ENCODE measurements at places on chromosomes 6 and 20.

GRCh38 chr20:33110147-33110825 is 30.8 kb downstream of the BPIFB4 start:
- no peak for DNase-seq

- no peak for DNase-seq
These were observed 22.1 kb downstream of the MAP3K4 start for GRCh38 chr6:161013695-161014094.

GRCh38 chr20:16624106-16624505 is 50.9 kb upstream of the KIF16B start:
- DNase-seq, result no peak

DNA sequence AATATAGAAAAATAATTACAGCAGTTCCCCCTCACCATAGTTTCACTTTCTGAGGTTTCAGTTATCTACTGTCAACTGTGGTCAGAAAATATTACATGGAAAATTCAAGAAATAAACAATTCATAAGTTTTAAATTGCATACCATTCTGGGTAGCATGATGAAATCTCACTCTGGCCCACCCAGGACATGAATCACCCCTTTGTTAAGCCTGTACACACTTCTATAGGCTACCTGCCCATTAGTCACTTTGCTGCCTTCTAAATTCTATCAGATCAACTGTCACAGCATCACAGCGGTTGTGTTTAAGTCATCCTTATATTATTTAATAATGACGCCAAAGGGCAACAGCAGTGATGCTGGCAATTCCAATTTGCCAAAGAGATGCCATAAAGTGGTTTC is 140.3 kb upstream of the RUNX2 start:
- DNase-seq, result peak; percentile 60

GRCh38 chr6:131062241-131063027 is 611 bp downstream of the EPB41L2 start:
- DNase-seq, result no peak

GRCh38 chr6:168024951-168025510 is 27.6 kb downstream of the KIF25 start:
- no peak for DNase-seq

GRCh38 chr20:35773154-35773751 is 1.4 kb downstream of the PHF20 start:
- DNase-seq, result no peak

- DNase-seq, result no peak
These were observed 10.9 kb upstream of the MAS1 start for GRCh38 chr6:159879856-159880255.

DNA sequence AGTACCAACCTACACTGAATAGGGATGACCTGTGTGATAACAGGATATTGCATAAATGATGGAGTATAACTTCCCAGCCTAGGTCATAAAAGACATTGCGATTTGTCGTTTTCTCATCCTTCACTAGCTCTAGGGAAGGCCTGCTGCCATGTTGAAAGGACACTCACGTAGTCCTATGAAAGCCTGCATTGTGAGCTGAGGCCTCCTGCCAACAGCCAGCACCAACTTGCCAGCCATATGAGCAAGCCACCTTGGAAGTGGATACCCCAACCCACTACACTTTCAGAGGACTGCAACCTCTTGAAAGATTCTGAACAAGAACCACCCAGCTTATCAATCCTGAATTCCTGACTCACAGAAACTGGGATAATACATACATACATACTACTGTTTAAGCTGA is 3.5 kb upstream of the PANK2 start:
- DNase-seq, result no peak

DNA sequence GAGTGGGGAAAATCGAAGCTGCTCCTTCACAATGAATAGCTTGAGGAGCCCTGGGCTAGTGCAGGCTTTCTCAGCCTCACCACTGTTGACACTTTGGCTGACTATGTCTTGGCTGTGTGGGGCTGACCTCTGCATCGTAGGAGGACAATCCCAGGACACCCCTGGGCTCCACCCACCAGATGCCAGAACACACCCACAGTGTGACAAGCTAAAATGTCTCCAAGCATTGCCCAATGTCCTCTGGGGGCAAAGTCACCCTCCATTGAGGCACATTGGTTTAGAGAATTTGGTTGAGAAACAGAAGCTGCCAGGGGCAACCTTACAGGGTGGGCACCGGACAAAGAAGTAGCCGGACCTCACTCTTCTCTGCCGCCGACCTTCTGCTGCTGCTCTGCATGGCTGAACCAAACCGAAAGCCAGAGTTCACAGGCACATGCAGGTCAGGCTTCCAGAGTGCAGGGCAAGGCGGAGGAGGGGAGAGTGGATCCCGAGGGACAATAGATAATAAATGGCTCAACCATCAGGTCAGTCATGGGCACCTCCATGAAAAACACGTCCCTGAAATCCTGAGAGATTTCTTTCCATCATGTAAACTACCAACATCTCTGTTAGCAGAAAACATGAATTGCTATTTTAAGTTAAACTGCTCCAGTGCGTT is 189.0 kb downstream of the LRFN2 start:
- no peak for DNase-seq

- peak; percentile 66 for DNase-seq
These were observed 51.9 kb downstream of the RNF217 start for GRCh38 chr6:125013938-125014660.

GRCh38 chr20:15742087-15742486 is 831.2 kb downstream of the KIF16B start:
- DNase-seq, result no peak

- DNase-seq, result no peak
These were observed 149.5 kb downstream of the BFSP1 start for GRCh38 chr20:17381724-17382123.

DNA sequence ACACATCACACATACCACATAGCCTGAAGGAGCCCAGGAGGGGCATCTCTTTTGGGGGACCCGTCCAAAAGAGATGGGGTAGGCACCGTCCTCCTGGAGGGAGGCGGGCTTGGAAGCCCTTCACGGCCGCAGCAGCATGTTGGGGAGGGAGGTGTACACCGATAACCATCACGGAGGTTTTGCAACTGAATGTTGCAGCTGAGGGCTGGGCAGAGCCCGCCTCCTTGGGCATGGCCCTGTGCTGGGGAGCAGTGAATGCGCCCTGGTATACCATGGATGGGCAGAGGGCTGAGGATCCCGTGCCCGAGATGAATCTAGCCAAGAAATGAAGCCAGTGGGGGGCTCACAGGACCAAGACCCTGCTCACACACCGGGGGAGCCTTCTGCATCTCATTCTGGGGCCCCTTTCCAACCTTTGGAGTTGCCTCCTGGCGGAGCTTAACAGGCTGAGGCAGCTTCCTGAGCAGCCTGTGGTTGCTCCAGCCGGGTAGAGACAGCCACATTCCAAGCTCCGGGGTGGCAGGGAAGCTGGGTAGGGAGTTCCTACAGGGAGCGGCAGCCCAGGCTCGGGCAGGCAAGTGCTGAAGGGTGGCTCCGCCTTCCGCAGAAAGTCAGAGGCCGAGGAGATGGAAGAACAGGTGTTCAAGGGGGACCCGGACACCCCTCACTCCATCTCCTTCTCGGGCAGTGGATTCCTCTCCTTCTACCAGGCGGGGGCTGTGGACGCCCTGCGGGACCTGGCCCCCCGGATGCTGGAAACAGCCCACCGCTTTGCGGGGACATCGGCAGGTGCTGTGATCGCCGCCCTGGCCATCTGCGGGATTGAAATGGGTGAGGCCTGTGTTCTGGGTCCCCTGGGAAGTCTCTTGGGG is at the start of gene PNPLA1:
Gene PNPLA1 (plus strand): TSS at position 227 of the 872 bp plus-strand sequence. CDS start 400 bp downstream, at position 627.
- DNase-seq, result no peak

- no peak for DNase-seq
These were observed 593.8 kb upstream of the NRSN1 start for GRCh38 chr6:23532227-23532626.

GRCh38 chr6:106379951-106380350 is 19.4 kb downstream of the CRYBG1 start:
- DNase-seq, result no peak

GRCh38 chr6:16421462-16421960 is 183.1 kb downstream of the GMPR start:
- no peak for DNase-seq

DNA sequence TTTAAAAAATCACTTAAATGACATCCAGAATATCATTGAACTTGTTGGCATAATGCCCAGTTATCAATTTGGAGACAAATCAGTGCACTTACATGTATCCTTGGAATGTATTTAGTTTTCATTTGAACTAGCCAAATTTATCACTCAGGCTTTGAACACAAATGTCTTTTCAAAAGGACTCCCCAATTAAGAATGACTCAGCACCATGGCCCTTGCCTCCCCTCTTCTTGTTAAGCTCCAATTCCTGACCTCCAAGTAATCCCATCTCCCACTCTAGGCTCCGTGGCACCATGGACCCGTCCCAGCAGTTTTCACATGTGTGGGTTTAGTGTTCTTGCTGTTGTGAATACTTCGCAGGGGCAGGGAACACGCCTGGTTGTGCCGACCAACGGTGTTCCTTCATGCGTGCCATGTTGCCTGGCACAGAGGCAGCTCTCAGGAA is 2.7 kb downstream of the AKAP12 start:
- DNase-seq, result no peak

- no peak for DNase-seq
These were observed 1.8 kb downstream of the EPB41L2 start for GRCh38 chr6:131061041-131061750.

DNA sequence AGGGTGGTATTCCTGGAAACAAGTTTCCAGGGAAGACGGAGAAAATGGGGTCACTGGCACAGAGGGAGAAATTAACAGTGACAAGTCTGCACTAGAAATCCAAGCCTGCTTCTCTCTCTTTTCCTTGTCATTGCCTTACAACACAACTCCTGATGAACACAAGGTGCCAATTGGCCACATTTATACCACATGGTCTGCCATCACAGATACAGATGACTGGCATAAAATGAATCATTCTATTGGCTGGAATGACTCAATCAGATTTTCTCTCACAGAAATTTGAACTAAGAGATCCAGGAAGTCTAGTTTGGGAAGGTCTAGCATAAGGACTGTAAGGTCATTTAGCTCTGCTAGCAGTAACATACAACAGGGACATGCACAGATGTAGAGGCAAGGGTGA is 190.3 kb downstream of the LINC00237 start:
- DNase-seq, result no peak

DNA sequence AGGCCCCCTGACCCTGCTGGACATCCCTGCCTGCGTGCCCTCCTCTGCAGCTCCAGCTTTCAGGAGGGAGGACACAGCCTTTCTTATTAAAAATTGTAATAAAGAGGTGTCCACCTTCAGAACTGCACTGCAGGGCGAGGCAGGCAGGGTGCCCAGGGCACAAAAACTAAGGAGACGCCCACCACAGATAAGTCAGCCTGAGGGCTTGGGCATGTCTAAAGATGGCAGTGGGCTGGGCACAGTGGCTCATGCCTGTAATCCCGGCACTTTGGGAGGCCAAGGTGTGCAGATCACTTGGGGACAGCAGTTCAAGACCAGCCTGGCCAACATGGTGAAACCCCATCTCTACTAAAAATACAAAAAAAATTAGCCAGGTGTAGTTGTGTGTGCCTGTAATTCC is 7.0 kb upstream of the C20orf144 start:
- no peak for DNase-seq

GRCh38 chr6:26660000-26660361 is 435 bp upstream of the ZNF322 start:
- DNase-seq, result peak; percentile 11

- DNase-seq, result no peak
These were observed 1.9 kb downstream of the DDR1 start for GRCh38 chr6:30885999-30886896.

GRCh38 chr6:55937261-55937947 is 62.0 kb upstream of the BMP5 start:
- no peak for DNase-seq

DNA sequence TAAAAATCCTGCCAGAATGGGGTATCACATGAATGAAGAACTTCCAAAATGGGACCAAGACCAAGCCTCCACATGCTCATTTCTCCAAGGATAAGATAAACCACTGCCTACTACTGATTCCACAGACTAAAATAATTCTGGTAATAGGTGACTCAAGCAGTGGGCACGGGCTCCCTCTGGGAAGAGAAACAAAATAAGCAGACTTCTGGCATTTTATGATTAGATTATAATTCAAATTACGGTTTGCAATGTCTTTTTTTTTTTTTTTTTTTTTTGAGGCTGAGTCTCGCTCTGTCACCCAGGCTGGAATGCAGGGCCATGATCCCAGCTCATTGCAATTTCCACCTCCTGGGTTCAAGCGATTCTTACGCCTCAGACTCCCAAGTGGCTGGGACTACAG is 16.0 kb downstream of the UQCC1 start:
- DNase-seq, result peak; percentile 32

GRCh38 chr6:162854228-162854627 is 126.5 kb downstream of the PACRG start:
- DNase-seq, result no peak

- no peak for DNase-seq
These were observed 10.7 kb downstream of the TGIF2 start for GRCh38 chr20:36584018-36584481.

DNA sequence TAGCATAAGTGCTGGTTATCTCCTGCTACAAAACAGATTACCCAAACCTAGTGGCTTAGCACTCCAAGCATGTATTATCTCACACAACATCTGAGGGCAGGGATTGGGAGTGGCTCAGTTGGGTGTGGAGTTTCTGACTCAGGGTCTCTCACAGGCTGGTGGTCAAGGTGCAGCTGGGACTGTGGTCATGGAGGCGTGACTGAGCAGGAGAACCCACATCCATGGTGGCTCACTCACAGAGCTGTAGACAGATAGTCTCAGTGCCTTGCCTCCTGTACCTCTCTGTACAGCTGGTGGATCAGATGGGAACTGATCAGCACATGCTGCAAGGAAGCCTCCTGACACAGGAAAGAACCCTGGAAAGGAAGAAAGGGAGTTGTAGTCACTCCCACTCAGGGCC is 83.1 kb upstream of the CST7 start:
- DNase-seq, result no peak

- no peak for DNase-seq
These were observed 34.1 kb downstream of the CDC40 start for GRCh38 chr6:110214338-110214737.
